Mucosa of descending colon (tissue), 3 donors: ENCODE measurements at places on chromosomes 4 and X. TPM values are rescaled to one million over a fixed set of nuclear protein-coding genes. Genes with fewer than 3 reads are reported as not detected.

The SRPX gene
- total RNA-seq = 32.6 TPM

The BEND2 gene
- not detected for total RNA-seq

The TEX11 gene
- total RNA-seq = 2.7 TPM

The GPR143 gene
- 0.93 TPM for total RNA-seq

The NONO gene
- 218 TPM for total RNA-seq

The SPANXD gene
- total RNA-seq = not detected

The ESX1 gene
- total RNA-seq = not detected

The IL1RAPL1 gene
- 0.34 TPM for total RNA-seq

The TRIM60 gene
- total RNA-seq = not detected

The TECRL gene
- not detected for total RNA-seq

The SLC6A8 gene
- 214 TPM for total RNA-seq

The UGT2B15 gene
- 203 TPM for total RNA-seq
